Stimulated activated CD4-positive, alpha-beta T cell treated with anti-CD3 and anti-CD28 coated beads, Interleukin-15, amount 100 ng/mL, for 1 hour (primary cell): ENCODE measurements at places on chromosomes 4 and X.

- DNase-seq: no peak
Measured at GRCh38 chrX:2710041-2710840, 19.1 kb downstream of the CD99 start.

- DNase-seq: no peak
Measured at GRCh38 chrX:86887341-86887740, 630.3 kb upstream of the KLHL4 start.

- no peak for DNase-seq
Measured at GRCh38 chr4:76738086-76738931, 159.6 kb downstream of the SOWAHB start.

DNA sequence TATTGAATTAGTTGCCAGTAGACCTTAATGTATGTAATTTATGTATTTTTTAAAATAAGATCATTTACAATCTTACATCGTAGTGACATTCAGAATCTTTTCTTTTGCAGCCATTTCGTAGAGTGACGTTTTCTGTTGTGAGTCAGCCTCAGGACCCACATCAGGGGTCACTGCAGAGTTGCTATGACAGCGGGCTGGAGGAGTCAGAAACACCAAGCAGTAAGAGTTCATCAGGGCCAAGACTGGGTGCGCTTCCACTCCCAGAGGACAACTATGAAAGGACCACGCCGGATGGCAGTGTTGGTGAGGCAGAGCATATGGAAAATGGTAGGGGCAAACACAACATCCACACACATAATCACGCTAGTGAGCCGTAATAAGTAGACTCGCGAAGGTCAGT is 199.9 kb downstream of the PCDH7 start:
- no peak for DNase-seq
